AG04449 (cell line): ENCODE measurements at places on chromosomes 2 and 18.

DNA sequence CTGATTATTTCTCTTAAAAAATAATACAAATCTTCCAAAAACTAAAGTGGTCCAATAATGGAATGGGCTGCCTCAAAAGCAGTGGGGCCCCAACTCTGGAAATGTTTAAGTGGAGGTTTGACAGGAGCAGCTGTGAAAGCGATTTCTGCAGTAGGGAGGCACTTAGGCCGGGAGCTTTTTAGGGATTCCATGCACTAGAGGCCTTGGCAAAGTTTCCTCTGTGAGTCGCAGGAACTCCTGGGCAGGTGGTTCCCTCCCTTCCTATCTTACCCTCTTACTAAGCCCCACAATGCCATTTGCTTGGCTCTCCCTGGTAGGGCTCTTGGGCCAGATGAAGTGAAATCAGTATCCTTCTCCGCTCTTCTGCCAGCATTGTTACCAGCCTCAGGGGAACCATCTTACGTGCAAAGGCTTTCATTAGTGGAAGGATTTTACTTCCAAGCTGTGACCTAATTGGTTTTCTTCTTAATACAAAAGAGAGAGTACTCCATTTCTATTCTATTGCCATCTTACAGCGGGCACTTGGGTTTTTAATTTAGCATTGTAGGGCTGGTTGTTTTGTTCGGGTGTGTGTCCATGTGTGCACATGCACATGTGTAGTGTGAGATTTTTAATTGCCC lies 34.3 kb upstream of the C18orf32 start:
- no peak for DNase-seq

DNA sequence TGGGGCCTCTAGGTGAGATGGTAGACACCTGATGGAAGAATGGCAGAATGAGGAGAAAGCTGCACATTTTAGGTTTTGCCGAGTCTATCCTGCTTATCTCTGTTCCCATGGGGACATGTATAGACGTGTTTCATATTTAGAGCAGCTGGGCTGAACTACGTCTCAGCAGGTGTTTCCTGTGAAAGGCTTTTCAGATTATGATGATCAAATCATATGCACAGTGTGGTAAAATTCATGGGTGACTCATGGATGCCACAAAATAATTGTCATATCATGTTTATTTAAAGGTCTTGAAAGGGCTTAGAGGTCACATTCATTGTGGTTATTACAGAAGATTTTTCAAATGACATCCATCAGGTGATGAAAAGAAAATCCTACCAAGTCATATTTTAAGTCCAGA lies 90.5 kb downstream of the ICOS start:
- DNase-seq, result no peak

DNA sequence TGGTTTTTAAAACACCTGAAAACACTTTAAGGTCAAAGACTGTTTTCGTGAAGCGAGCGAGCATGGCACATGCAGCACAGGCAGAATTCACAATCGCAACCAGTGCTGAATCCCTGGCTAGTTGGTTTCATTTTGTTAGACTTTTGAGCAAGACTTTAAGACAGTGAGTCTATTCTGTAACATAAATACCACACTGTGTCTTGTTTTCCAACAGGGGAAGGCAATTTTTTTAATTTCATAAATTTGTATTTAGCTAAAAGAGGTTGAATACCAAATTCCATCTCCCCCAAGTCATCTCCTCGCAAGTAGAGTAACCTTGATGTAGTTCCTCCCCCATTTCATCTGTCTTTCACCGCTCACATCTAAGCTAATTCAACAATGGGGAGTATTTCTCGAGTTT lies 1.4 kb downstream of the CERKL start:
- no peak for DNase-seq

DNA sequence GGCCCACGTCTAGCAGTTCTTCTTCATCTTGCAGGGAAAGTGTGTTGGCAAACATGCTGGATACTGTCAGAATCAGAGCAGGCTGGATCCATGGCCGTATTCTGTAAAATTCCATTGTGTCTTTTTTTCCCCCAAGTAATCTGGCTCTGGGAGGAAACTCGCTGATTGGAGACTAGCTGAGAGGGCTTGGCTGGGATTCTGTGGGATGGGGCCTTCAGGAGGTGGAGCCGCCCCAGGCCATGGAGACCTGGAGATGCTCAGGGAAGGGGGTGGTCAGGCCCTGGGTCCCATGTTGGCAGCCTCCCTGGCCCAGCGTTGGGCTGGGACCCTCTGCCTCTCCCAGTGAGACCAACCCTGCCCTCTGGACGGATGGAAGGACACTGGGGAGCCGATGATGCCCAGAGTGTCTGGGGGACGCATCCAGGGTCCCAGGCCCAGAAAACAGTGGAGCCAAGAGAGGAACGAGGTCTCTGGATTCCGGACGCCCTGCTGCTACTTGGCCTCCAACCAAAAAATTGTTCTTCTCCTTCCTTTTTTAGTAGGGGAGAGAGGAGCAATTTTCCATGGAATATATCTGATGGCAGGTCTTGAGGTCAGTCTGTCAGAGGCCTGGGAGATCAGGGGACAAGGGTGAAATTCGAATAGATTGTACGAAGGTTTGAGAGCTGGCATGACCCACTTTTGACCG lies 114.5 kb downstream of the AGAP1 start:
- DNase-seq, result no peak

GRCh38 chr2:69686813-69687212 lies 43.3 kb upstream of the AAK1 start:
- no peak for DNase-seq

DNA sequence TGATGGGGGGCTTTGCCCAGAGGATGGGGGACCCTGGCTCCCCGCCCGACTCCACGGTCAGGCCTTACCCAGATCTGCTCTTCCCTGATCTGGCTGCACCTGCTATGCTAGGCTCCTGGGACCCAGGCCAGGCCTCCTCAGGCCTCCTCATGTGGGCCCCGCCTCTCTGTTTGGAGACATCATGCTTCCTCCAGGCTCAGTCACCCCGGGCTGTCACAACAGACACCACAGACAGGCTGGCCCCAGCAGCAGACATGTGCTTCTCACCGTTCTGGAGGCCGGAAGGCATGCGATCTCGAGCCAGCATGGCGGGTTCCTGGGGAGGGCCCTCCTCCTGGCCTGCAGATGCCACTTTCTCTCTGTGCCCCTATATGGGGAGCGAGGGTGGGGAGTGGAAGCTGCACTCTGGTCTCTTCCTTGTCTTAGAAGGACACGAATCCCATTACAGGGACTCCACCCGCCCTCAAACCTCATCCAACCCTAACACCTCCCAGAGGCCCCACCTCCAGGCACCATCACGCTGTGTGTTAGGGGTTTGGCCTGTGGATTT lies 10.8 kb upstream of the NEU4 start:
- no peak for DNase-seq

- DNase-seq, result no peak
Observed at GRCh38 chr2:52181080-52181479, 1149.1 kb upstream of the NRXN1 start.
